ENCODE measurements at places on chromosomes 1 and 21.

DNA sequence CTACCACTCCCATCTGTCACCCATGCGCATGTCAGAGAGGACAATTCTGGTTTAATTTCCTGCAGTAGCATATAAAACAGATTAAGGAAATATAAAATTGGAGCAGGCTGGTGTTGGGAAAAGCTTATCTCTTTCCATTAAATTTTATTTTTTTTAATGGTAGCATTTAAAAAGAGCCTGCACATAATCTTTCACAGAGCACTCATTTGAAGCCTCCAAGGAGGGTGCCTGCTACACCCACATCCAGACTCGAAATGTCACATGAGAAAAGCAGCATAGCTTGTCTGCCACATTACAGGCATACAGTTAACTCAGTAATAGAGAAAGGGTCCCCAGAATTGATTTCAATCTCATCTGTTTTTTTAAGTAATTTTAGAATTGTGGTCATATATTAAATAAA, 599.0 kb downstream of the KIF26B start:
- DNase-seq: no peak

- no peak for DNase-seq
Measured at GRCh38 chr1:33170351-33171274, 11.2 kb downstream of the TRIM62 start.

DNA sequence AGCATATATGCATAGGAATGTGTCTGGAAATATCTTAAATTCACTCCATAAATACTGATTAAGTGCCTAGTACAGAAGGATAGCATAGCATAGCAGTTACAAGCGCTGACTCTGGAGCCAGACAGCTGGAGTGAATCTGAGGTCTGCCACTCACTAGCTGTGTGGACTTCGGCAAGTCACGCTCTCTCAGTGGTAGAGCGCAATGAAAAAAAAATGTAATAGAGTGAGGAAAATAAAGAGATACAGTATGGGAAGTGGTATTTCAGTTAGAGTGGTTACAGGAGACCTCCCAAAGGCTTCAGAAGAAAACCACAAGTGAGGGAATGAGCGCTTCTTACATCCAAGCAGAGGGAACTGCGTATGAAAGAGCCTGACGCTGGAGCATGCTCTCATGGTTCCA, 338.9 kb upstream of the PRMT6 start:
- DNase-seq: no peak

- DNase-seq: peak; percentile 55
Measured at GRCh38 chr21:34553151-34553952, 41.3 kb upstream of the KCNE1 start.

GRCh38 chr1:86704972-86705664, 742 bp downstream of the SH3GLB1 start:
- peak; percentile 71 for DNase-seq

- no peak for DNase-seq
Measured at GRCh38 chr21:21018821-21019220, 20.6 kb downstream of the NCAM2 start.

- DNase-seq: no peak
Measured at GRCh38 chr1:169708647-169709046, 2.8 kb downstream of the SELL start.

GRCh38 chr1:160488347-160489058, 34.6 kb downstream of the SLAMF6 start:
- no peak for DNase-seq

DNA sequence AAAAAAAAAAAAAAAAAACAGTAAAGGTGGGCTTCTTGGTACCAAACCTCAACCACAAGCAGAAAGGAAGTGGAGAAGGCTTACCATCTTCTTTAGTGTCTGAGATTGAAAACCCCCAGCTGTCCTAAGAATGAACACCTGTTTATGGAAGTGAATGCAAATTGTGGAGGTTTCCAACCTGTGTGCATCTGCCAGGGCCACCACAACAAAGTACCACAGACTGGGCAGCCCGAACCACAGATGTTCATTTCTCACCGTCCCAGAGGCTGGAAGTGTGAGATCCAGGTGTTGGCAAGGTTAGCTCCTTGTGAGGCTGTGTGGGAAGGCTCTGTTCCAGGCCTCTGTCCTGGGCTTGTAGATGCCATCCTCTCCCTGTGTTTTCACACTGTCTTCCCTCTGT, 348.7 kb downstream of the SETD4 start:
- no peak for DNase-seq

DNA sequence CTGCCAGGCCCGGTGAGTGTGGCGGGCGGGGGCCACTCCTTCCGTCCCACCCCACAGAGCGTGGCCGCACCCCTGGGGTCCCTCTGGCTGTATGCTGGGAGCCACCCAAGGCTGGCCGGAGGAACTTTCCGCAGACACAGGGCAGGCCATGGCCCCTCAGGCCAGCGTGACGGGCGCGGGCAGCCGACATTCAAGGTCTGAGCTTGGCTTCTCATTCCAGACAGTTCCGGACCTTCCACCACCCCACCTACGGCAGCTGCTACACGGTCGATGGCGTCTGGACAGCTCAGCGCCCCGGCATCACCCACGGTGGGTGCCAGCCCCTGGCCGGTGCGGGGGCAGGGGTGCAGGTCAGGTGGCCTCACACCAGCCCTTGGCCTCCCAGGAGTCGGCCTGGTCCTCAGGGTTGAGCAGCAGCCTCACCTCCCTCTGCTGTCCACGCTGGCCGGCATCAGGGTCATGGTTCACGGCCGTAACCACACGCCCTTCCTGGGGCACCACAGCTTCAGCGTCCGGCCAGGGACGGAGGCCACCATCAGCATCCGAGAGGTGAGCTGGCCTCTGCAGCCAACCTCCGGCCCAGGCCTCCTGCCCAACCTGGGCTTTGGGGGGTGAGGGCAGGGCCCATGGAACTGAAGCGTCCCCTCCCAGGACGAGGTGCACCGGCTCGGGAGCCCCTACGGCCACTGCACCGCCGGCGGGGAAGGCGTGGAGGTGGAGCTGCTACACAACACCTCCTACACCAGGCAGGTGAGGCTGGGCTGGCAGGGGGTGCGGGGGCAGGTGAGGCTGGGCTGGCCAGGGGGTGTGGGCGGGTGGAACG, 7.3 kb downstream of the SCNN1D start:
- no peak for DNase-seq

DNA sequence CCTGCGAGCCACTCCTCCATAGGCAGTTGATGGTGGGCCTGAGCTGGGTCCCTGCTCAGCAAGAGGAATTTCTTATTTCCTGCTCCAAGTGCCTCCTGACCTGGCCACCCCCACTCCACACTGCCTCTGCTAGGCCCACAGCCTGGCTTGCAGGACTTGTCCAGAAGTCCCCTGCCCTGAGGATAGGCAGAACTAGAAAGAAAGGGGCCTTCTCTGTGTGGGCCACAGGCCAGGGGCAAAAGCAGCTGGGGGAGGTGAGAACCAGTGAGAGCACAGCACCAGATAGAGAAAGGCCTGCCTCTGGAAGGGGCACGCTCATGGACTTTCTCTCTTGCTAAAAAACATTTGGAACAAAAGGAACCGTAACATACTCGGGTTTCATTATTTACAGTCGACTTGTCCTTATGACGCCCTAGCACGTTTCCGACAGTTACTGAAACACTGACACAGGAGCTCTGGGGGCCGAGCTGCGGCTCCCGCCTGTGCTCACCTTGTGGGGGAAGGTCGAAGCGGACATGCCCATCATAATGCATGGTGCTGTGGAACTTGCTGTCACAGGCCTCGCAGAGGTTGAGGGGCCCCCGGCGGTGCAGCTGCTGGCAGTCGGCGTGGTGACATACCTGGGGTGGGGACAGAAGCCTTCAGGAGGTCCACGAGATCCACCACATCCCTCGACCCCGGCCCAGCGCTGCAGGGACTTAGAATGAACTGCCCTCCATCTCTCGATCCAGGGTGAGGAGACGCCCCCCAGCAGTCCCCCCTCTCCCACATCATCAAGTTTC, 11.3 kb upstream of the TNFRSF25 start:
- no peak for DNase-seq

DNA sequence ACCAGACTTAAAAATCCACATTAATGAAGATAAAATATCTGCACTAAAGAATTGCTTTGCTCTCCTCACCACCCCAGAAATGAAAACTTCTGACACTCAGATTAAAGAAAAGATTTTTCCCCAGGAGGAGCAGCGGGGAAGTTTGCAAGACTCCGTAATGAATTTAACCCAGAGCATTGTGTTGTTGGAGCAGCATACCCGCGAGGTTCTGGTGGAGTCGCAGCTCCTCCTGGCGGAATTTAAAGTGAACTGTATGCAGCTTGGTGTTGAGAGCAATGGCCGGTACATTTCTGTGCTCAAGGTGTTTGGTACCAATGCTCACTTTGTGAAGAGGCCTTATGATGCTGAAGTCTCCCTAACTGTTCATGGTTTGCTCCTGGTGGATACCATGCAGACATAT, 46.4 kb downstream of the VPS13D start:
- peak; percentile 8 for DNase-seq

DNA sequence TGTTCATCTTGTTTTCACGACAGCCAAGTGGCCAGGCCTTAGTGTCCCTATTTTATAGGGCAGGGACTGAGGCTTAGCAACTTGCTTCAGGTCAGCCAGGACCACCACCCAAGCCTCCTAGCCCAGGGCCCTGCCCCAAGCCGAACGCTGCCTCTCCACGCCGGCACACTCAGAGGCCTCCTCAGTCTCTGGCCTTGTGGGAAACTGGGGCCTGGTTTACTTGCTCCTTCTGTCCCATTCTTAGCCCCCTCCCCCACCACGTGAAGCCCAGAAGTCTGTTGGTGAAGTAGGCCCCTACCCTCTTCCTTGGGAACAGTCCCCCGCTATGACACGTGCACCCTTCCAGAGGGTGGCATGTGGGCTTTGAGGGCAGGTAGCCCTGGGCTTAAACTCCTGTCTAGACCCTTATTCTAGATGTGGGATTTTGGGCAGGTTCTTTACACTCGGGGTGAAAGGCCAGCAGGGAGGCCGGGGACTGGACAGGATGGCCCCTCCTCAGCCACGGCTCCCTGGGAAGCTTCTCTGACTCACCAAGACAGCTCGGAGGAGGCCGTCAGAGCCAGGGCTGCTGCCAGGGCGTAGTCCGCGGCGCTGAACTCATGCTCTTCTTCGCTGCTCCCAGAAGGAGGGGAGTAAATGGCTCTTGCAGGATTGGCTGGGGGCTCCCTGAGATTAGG, 4.3 kb downstream of the MYOM3 start:
- DNase-seq: no peak

DNA sequence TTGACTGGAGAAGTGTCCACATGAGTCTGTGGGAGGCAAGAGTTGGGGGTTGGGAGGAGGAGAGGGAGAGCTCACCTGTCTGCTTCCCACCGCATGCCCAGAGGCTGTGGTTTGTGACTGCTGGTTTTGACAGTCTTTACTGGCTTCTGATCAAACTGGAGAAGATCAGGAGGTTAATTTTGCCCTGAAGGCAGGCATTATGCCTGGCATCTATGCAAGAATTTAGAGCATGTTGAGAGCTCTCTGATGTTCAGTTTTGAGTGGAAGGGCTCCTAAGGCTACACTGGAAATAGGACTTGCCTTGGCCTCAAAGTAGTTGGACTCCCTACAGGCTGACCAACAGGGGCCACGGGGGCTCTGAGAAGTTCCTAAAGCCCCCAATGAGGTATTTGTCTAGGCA, 101.6 kb downstream of the TLR5 start:
- DNase-seq: no peak

DNA sequence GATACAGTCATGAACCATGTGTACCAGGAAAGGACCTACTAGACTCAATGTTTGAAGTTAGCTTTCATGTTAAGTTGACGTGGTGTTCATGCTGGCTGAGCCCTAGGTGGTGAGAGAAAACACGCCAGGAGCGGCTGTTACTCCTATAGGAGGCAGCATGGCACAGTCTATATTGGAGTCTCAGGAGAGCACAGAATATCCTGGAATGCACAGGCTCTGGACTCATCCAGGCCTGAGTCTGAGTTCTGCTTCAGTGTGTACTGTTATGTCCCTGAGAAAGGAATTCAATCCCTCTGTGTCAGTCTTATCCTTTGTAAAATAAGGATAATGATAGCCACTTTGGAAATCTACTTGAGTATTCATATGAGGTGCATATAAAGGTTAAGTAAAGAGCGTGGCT, 41.2 kb downstream of the DPT start:
- no peak for DNase-seq

DNA sequence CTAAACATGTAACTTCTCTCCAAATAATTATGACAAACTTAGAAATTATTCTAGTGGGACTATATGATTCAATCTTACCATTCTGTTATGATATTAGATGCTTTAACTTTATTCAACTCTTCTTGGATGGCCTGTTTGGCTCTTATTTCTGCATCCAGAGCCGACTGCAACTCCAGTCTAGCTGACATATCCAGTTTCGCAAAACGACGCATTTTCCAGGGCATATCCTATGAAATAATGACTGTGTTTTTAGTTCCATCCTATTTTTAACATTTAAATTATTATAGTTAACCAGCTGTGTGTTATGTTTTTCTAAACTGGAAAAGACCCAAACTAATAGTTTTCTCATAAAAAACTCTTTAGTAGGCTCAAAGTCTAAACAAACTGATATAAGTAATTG, 133.7 kb downstream of the COQ8A start:
- DNase-seq: peak; percentile 51

- no peak for DNase-seq
Measured at GRCh38 chr1:236123563-236123962, 18.8 kb upstream of the GPR137B start.

- DNase-seq: no peak
Measured at GRCh38 chr1:12709091-12709491, 6.8 kb upstream of the AADACL3 start.

DNA sequence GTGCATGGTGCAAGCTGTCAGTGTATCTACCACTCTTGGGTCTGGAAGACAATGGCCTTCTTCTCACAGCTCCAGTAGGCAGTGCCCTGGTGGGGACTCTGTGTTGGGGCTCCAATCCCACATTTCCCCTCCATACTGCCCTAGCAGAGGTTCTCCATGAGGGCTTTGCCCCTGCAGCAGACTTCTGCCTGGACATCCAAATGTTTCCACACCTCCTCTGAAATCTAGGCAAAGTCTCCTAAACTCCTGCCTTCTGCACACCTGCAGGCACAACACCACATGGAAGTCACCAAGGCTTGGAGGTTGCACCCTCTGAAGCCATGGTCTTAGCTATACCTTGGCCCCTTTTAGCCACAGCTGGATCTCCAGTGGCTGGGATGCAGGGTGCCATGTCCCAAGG, 31.8 kb upstream of the CITED4 start:
- no peak for DNase-seq

DNA sequence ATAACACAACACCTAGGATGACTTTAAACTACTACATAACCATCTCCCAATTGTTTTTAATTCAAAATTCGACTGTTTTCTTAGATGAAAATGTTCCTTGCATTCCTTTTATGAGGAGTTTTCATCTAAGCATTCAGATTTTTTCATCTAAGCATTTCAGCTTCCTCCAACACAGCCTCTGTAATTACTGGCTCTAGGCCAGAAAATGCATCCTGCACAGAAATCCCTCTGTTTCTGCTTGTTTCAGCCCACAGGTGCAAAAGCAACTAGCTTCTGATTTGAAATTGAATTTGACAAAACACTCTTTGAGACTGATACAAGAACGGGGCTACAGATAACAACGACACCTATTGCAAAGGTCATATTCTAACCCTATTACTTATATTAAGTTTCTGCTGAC, 90.4 kb downstream of the RGS21 start:
- no peak for DNase-seq

- DNase-seq: no peak
Measured at GRCh38 chr1:213921311-213921710, 66.5 kb upstream of the PROX1 start.
